Activated naive CD8-positive, alpha-beta T cell treated with anti-CD3 and anti-CD28 coated beads, Interleukin-2, amount 50 U/mL, for 16 hours (primary cell): ENCODE measurements at places on chromosomes 7 and 10.

- no peak for DNase-seq
Observed at GRCh38 chr10:34766811-34767494, 48.1 kb downstream of the PARD3 start.

DNA sequence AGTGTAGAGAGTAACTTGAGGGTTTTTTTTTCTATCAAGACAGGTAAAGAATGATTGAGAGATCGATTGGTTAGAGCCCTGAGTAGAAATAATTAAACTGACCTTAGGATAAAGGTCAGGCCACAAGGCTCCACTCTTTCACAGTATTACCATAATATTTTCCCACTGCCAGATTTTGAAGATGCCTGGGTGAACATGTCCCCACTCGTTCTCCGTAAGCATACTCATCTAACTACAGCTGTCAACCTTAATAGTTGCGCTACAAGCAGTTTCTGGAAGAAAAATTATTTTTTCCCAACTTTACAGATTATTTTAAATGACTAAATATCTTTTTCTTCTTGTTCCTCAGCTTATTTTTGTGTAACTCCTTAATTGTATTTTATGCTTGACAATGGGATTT, 203.2 kb upstream of the LRGUK start:
- no peak for DNase-seq

- no peak for DNase-seq
Observed at GRCh38 chr10:16789261-16789660, 28.0 kb downstream of the RSU1 start.

DNA sequence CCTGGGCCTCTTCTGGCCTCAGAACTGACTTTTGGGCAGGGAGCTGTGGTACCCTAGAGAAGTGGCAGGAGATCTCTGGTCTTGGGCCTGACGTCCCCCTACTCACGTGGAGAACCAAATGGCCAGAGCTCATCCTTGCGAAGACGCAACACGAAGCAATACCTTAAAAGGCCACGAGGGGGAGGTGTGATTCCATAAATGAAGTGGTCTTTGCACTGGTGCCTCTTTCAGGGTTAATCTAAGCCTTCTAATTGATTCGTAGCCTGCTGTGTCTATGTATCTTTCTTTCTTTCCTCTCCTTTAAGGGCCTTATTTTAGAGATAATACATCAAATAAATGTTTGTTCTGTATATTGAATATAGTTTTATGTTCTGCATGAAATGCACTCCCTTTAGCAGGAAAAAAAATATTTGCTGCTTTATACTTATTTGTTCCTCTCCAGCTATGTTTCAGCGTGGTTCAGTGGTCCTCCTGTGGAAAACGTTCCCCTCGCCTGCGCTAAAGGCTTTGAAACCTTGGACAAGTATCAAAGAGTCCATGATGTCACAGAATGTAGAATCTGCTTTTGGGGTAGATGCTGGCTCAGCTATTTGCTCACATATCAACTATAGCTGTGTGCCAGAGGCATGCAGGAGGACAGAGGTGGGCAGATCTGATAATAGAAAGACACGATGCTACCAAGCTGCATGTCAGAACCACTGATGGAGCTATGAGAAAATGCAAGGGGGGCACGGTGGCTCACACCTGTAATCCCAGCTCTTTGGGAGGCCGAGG, 41.0 kb downstream of the STRA8 start:
- peak; percentile 48 for DNase-seq

GRCh38 chr7:30869794-30870611, 41.6 kb upstream of the AQP1 start:
- no peak for DNase-seq

- DNase-seq = no peak
Observed at GRCh38 chr7:107277331-107277730, 108.5 kb downstream of the HBP1 start.

DNA sequence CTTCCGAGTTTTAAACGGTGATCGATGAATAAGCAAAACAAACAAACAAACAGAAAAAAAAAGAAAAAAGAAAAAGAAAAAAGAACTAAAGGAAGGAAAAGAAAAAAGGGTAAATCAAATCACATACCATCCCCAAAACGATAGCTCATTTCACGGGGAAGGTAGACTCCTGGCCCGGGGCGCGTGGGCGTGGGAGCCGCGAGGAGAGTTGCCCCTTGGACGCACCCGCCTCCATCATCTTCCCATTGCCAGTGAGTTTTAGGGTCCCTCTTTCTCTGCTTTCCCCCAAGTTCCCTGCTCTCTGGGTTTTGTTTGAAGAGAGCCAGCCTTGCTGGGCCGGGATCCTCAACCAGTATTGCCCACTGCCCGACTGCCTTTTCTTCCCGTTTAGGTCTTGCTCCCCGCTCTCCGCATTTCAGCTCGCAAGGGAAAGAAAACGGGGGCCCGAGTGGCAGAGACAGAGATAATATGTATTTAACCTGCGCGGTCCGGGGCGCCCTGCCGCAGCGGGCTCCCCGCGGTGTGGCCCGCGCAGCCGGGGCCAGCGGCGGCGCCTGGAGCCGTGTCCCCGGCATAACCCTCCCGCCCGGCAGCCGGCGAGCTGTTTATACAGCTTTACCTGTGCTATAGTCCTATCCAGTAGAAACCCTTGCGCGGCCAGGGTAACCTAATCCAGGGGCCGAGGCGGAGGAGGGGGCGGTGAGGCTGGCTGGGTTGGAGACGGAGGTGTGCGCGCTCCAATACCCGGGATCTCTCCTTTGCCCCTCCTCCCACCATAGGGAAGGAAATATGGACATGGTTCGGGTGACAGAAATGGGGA, 5.2 kb upstream of the GATA3 start:
- DNase-seq = no peak

- DNase-seq = no peak
Observed at GRCh38 chr10:58210160-58210559, 57.5 kb downstream of the IPMK start.

DNA sequence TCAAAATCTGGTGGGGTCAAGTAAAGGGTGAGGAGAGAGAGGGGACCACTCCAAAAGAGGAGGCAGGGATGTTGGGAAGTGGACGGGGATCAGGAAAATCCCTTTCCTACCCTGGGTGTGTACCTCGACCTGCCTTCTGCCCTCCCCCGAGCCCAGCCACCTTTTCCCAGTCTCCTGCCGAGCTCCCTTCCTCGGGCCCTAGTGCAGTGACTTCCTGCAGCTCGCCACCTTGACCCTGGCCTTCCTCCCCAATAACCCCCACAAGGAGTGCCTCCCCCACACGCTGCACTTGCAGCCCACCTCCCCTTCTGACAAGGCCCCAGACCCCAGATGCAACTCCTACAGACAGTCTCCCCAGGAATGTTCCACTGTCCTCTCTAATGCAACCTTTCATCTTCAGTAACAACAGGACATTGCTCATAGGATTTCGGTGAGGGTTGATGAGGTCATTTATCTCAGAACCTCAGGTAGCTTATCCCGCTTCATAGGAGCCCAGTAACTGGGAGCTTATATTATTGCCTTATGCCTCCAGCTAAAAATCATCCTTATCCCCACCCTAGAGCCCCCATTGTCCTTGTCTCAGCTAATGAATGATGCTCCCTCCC, 90.1 kb downstream of the MKI67 start:
- DNase-seq = no peak

GRCh38 chr10:116985611-116986010, 19.4 kb downstream of the SHTN1 start:
- no peak for DNase-seq

DNA sequence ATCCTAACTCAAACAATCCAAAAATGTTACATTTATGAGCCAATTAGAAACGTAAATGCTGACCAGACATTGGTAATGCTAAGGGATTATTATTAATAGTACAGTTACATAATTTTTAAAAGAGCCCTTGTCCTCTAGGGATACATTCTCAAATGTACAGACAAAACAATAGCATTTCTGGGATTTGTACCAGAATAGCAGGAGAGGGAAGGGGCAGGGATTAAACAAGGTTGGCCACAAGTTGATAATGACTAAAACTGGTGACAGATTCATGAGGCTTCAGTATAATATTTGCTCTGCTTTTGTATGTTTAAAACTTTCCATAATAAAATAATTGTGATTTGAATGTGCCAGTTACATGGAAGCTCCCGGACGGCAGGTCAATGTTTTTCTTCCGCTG, 27.0 kb downstream of the HSPA12A start:
- no peak for DNase-seq

DNA sequence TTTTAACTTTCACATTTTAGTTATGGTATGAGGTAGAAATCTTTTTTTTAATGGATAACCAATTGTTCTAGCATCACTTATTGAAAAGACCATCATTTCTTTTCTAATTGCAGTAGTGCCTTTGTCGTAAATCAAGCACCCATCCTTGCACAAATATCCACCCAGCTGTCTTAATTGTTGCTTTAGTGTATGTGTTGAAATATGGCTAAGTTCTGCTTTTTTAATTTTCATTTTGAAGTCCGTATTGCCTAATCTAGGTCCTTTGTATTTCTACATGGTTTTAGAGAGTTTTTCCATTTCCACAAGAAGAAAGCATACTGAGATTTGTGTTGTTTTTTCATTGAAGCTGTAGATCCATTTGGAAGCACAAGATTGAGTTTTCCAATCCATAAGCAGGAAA, 259.6 kb upstream of the SEMA3E start:
- DNase-seq = no peak

DNA sequence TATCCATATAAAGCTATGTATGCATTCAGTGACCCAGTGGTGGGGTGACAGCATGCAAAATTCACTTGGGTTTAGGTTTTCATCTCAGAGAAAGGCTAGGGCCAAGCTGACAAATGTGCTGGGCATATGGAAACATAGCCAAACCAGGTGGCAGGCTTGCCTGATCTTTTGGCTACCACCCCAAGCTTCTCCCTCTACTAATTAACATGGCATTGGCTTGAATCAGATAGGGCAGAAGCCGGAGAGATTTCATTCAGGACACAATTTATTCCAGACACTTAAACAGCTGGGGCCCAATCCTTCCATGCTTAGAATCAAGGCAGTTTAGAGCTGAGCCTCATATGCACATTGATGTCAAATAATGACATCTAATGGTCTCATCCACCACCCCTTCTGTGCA, 95.5 kb upstream of the AGK start:
- no peak for DNase-seq

GRCh38 chr10:119408969-119409371, 133.5 kb downstream of the RGS10 start:
- no peak for DNase-seq

DNA sequence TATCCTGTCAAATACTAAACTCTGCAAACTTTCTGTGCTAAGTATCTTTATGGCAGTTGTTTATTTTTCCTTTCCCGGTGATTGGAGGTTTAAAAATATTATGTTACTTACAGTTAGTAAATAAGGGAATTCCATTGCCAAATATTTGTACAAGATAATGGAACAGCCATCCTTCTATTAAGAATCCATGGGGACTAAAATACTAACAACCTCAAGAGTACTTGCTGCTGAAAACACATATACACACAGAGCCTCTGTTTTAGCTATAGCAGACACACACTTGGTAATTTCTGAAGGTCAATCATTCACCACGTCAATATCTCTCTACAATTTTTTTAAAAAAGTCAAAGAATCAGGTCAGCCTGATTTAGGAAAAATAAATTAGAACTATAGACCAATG, 32.4 kb downstream of the TSPAN12 start:
- no peak for DNase-seq

DNA sequence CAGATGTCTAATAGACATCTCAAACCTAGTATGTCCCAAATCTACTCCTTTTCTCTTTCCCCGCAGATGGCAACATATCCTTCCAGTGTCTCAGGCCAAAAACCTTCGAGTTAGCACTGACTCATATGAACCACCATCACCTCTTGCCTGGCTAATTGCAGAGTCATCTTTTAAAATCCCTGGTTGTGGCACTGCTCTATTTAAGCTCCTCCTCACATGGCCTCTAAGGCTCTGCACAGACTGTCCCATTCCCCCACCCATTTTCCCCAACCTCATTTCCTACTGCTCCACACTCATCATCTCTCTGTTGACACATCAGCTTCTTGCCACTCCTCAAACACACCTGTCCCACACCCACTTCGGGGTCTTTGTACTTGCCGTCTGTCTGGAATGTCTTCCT, 16.8 kb upstream of the HBP1 start:
- no peak for DNase-seq

- no peak for DNase-seq
Observed at GRCh38 chr10:73586583-73586984, 4.6 kb downstream of the USP54 start.

- DNase-seq = no peak
Observed at GRCh38 chr7:118478236-118478635, 253.7 kb downstream of the ANKRD7 start.

GRCh38 chr7:85573844-85574243, 387.0 kb upstream of the SEMA3D start:
- DNase-seq = no peak

GRCh38 chr7:46191776-46192175, 270.7 kb upstream of the IGFBP3 start:
- DNase-seq = no peak

GRCh38 chr7:74214816-74215630, 5.2 kb downstream of the LAT2 start:
- DNase-seq = no peak

DNA sequence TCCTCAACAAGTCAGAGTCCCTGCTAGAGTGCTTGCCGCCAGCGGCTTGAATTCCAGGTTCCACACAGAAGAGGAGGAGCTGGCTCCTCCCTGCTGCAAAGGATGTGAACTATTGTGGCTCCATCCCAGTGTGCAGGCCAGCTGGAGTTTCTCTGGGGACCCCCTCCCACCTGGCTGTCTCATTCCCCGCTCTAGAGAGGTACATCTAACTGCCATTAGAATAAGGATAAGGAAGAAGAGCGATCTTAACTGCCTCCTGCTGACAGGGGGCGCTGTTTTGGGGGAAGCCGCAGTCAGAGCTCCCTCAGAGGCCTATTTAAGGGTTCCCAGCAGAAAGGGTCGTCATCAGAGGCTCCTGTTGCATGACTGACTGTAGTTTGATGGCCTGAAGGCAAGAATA, 40.8 kb upstream of the HECW1 start:
- DNase-seq = no peak

DNA sequence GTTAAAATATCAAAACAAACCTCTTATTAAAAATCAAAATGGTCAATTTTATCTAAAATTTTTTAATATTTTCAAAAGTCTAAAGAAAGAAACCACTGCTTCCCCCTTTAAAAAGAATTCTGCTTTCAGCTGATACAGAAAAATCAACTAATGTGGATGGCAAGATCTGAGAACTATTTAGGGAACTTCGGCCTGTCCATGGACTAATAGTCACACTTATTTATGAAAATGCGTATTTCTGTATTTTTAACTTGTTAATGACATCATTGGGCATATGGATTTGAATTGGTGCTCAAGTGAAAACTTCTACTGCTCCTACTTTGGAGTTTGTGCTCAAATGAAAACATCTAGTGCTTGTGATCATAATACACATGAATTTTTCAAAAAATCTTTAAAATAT, 31.9 kb downstream of the RNLS start:
- DNase-seq = no peak

DNA sequence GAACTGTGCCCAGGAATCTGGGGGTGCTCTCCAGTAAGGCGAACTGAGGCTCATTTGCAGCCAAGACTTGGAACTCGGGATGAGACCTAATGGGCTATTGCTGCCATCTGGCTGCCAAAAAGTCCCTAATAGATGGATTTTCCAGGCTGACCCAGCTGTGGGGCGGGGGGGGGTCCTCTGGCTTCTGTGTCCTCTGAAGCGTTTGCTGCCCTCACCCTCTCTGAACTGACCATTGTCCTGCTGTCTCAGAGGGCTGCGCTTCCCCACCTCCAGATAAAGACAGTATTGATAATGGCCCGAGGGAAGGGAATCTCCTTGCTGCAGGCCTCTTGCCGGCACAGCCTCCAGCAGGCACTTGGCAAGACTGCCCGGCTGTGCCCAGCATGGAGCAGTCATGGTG, 46.6 kb downstream of the CLEC2L start:
- DNase-seq = no peak
